ENCODE measurements at places on chromosomes 1 and 21. TPM values are rescaled to one million over a fixed set of nuclear protein-coding genes. Genes with fewer than 3 reads are reported as not detected.

Gene GNAT2
- not detected for total RNA-seq

GRCh38 chr1:40450495-40451237, 390 bp downstream of the ZFP69B start:
- DNase-seq, result peak; percentile 71

DNA sequence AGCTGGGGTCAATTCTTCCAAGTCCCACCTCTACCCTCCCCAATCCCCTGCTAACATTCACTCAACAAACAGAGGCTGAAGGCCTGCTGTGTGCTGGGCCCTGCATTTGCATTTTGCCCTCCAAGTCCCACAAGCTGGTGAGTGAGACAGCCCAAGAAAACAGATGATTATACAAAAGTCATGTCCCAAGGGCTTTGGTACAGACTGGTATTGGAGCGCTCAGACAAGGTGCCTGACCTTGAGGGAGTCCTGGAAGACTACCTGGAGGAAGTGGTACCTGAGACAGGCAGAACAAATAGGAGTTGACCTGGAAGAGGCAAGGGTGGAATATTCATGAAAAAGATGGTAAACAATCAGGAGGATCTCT, 4.2 kb downstream of the LMOD1 start:
- DNase-seq, result no peak

DNA sequence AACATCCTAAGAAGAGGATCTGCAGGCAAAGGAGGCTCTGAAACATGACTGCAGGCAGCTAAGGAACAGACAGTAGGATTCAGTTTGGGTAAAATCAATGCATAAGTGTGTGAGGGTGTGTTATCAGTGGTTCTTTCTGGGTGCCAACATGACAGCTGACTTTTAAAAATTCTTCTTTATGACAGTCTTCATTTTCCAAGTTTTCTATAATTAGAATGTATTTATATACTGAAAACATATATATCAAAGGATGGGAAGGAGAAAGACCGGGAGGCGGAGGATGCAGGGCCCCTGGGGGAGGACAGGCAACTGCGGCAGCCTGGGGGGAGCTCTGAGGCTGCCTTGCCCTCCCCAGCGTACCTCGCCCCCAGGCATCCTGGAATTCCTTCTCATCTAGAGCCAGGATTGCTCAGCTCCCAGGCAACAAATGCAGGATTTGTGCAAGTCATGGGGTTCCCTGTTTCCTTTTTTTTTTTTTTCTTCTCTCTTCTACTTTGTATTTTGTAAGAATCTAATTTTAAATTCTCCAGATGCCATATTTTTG, 104.8 kb downstream of the CSMD2 start:
- DNase-seq, result no peak

- peak; percentile 26 for DNase-seq
Measured at GRCh38 chr1:67832737-67833601, at the start of gene GNG12. Gene GNG12, minus strand, starts transcription at chr1:67833467. Its CDS starts 125,781 bp downstream, at chr1:67707686.

- DNase-seq, result no peak
Measured at GRCh38 chr1:10667861-10668761, 128.3 kb downstream of the CASZ1 start.

GRCh38 chr1:80639777-80640533, 1160.8 kb upstream of the ADGRL2 start:
- DNase-seq, result no peak

DNA sequence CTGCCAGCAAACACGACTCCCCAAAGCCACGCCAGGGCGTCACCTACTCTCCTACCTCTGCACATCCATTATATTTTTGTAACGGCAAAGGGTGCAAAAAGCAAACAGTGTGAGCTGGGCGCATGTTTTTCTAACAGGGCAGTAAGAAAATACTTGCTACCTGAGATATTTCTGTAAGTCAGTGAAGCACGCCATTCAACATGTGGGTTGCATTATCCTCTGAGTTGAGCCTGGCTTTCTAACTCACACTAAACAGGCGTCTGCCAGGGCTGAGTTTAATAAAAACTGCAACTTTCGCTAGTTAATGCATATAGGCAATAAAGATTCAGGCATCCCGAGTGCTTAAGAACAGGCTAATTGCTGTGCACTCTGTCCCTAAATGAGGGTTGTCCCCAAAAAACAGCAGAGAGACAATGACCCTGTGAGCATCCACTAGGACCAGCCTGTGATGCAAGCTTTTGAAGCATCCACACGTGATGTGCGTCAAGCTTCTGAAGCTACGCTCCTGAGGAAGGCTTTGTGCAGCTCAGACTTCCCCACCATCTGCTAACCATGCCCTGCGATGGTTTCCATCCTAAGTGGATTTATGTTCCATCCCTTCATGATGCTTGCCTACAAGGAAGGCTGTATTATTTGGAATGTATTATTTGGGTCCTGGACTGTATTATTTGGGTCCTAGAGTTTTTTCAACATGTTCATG, 70.0 kb upstream of the SIM2 start:
- DNase-seq, result no peak
